Stomach (tissue), 19 donors: ENCODE measurements at places on chromosomes 4 and X. TPM values are rescaled to one million over a fixed set of nuclear protein-coding genes. Genes with fewer than 3 reads are reported as not detected.

The INTS6L gene
- 16.2 TPM for total RNA-seq

The MAGEB17 gene
- total RNA-seq: not detected

The APOO gene
- 22.3 TPM for total RNA-seq

The GBA3 gene
- not detected for total RNA-seq

The MID1 gene
- 15.4 TPM for total RNA-seq

The VCX gene
- total RNA-seq: not detected

The FAM184B gene
- total RNA-seq: not detected

The PPEF2 gene
- not detected for total RNA-seq

The ATOH1 gene
- total RNA-seq: not detected

The RIPPLY1 gene
- total RNA-seq: not detected

The RAB39B gene
- total RNA-seq: under 0.01 TPM

The BEND4 gene
- 0.73 TPM for total RNA-seq

The KLB gene
- 0.18 TPM for total RNA-seq

The PDZD4 gene
- 4.6 TPM for total RNA-seq

The SNCA gene
- total RNA-seq: not detected

The ZNF630 gene
- total RNA-seq: 2.3 TPM

The TRIM60 gene
- not detected for total RNA-seq

The TMEM156 gene
- 0.37 TPM for total RNA-seq

The TMPRSS11D gene
- total RNA-seq: not detected

The REPS2 gene
- 29.7 TPM for total RNA-seq

The GABRG1 gene
- not detected for total RNA-seq

The MSN gene
- total RNA-seq: 60.3 TPM

The PACRGL gene
- 34.2 TPM for total RNA-seq

The ENPEP gene
- 0.45 TPM for total RNA-seq

The PPP2R2C gene
- not detected for total RNA-seq

The CFAP47 gene
- total RNA-seq: 2.2 TPM

The CDKN2AIP gene
- total RNA-seq: 44.3 TPM

The TLR1 gene
- total RNA-seq: 5.8 TPM

The SH3D19 gene
- total RNA-seq: 107 TPM

The CD99L2 gene
- 17.3 TPM for total RNA-seq

The SCRG1 gene
- total RNA-seq: 0.29 TPM

The ADH7 gene
- total RNA-seq: 4.7 TPM

The CXCL11 gene
- total RNA-seq: 1.3 TPM

The ARSJ gene
- 8.8 TPM for total RNA-seq

The MGST2 gene
- total RNA-seq: 153 TPM

The JCHAIN gene
- 22.0 TPM for total RNA-seq

The P2RY8 gene
- total RNA-seq: not detected

The CLCN4 gene
- not detected for total RNA-seq

The NLGN3 gene
- total RNA-seq: 0.92 TPM

The FGB gene
- total RNA-seq: 22.8 TPM

The CENPI gene
- not detected for total RNA-seq

The PHEX gene
- total RNA-seq: not detected

The MEPE gene
- total RNA-seq: not detected

The ZCCHC18 gene
- total RNA-seq: not detected

The MMAA gene
- 0.29 TPM for total RNA-seq

The PAGE5 gene
- not detected for total RNA-seq

The ARMCX1 gene
- total RNA-seq: 35.6 TPM

The UBA6 gene
- total RNA-seq: 35.4 TPM

The TCEAL7 gene
- total RNA-seq: 2.6 TPM

The SYTL5 gene
- total RNA-seq: 2.3 TPM

The IL2RG gene
- 8.2 TPM for total RNA-seq

The FAM149A gene
- 101 TPM for total RNA-seq

The MAP7D3 gene
- total RNA-seq: 13.2 TPM

The MTMR8 gene
- total RNA-seq: 1.2 TPM

The CXXC4 gene
- 18.5 TPM for total RNA-seq

The SULT1E1 gene
- 52.1 TPM for total RNA-seq

The MAGEA2B gene
- total RNA-seq: not detected

The NUP62CL gene
- not detected for total RNA-seq
